Astrocyte of the spinal cord (primary cell): ENCODE measurements at places on chromosomes 1 and 21.

- DNase-seq, result peak; percentile 61
Measured at GRCh38 chr1:114979278-114979891, 50.2 kb upstream of the TSHB start.

DNA sequence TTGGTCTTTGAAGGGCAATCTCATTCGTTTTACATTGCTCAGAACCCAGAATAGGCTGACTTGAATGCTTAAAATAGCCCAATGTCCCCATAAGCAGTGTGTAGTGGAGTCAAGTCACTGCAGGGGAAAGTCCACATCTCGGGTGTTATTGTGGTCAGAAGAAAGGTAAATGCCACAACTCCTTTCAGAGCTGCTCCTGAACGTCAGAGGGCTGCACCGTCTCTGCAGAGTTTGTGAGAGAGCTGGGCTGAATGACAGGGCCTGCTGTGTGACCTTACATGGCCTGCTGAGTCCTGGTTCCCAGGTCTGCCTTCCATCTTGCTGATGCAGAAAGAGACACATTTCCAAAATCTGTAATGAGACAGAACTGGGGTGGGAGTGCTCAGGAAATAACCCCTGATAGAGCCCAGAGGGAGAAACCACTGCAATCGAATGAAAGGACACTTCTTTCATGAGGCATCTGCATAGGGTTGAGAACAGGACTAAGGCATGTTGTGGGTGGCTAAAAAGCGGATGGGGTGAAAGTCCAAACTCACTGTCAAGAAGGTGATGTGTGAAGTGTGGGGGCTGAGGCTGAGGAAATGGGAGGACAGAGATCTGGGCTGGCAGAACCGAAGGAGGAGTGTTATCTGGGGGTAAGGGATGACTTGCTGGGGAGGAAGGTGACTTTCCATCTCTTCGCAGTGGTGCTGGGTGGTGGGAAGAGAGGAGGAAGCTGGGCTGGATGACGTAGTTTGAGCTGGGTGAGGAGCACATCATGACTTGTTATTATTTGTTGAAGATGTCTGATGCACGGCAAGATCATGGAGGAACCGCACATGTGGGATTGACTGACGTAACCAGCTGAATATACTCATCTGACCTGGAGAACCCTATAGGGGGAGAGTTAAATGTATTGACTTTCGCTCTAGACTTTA is 33.7 kb downstream of the XCL2 start:
- DNase-seq, result no peak

- DNase-seq, result no peak
Measured at GRCh38 chr21:44930543-44930981, 9.3 kb upstream of the SLX9 start.

GRCh38 chr1:112997781-112998180 is 41.8 kb upstream of the SLC16A1 start:
- DNase-seq, result no peak

DNA sequence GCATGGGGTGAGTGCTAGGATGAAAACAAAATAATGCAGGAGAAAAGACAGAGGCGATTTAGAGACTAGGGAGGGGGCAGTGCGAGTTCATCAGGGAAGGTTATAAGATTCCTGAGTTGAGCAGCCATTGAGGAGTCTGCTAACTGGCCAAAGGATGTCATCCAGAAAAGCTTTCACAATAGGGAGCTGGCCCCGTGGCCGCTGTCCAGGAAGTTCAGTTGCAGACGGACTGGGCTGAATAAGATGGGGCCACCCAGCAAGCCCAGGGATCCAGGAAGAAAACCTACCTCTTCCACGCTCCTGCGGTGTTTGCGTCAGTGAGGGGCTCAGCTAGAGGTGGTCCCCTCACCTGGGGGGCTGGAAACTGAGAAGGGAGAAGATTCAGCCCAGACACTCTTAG is 4.0 kb upstream of the PKP1 start:
- no peak for DNase-seq

DNA sequence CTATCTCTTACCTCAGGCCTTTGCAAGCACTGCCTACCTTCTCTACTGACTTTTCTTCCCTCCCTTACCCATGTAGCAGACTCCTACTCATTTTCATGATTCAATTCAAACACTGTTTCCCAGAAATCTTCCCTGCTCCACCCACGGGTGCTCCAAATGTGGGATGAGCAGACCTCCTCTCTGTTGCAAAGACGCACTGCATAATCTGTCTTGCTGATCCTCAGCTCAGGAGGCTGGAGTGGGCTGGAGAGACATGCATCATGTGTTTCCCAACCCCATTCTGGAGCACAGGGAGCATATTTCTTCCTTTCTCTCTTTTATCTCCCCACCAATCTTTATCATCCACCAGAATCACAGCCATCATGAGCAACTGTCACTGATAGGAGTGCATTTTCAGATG is 459.9 kb upstream of the NFIA start:
- DNase-seq, result no peak

- no peak for DNase-seq
Measured at GRCh38 chr1:247286134-247286670, 30.3 kb downstream of the VN1R5 start.

DNA sequence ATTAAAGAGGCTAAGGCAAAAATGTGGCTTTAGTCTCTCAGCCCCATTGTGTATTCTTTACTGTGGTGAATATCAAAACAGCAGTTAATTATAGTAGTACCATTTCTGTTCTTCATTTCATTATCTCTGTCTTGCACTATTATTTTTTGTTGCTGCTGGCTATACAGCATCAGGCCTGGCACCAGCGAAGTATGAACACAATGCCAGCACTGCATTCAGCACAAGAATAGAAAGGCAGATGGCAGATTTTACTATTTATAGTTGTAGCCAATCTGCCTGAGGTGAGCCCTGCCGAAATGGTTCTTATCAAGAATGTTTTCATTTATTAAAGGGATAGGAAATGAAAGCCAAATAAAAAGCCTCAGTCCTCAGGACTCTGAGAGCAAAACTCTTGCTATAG is 72.1 kb downstream of the GPR52 start:
- DNase-seq, result no peak
